Activated CD4-positive, alpha-beta T cell treated with anti-CD3 and anti-CD28 coated beads for 4 hours (primary cell): ENCODE measurements at places on chromosomes 5 and 9.

- DNase-seq = no peak
Observed at GRCh38 chr9:92745881-92746280, 18.8 kb downstream of the BICD2 start.

GRCh38 chr5:22505891-22506290, 347.3 kb downstream of the CDH12 start:
- DNase-seq = no peak

GRCh38 chr9:32345243-32345642, 39.2 kb upstream of the ACO1 start:
- DNase-seq = no peak

- DNase-seq = no peak
Observed at GRCh38 chr9:83557317-83557716, 19.1 kb upstream of the FRMD3 start.

DNA sequence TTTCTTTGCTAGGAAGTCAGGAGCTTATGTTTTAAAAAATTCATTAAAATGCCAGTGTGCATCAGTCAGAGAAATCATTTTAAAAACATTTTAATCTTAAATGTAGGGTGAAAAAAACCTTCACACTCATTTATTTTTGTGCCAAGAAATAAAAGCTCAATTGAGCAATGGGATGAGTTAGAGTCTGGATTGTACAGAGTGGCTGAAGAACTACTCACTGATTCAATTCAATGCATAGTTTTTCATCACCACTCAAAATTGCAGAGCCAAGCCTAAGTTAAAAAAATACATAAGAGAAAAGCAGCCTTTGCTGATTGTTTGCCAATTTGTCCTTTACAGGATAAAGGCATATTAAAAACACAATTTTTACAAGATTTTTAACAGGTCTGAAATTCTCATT, 168.2 kb upstream of the DMRTA1 start:
- no peak for DNase-seq

DNA sequence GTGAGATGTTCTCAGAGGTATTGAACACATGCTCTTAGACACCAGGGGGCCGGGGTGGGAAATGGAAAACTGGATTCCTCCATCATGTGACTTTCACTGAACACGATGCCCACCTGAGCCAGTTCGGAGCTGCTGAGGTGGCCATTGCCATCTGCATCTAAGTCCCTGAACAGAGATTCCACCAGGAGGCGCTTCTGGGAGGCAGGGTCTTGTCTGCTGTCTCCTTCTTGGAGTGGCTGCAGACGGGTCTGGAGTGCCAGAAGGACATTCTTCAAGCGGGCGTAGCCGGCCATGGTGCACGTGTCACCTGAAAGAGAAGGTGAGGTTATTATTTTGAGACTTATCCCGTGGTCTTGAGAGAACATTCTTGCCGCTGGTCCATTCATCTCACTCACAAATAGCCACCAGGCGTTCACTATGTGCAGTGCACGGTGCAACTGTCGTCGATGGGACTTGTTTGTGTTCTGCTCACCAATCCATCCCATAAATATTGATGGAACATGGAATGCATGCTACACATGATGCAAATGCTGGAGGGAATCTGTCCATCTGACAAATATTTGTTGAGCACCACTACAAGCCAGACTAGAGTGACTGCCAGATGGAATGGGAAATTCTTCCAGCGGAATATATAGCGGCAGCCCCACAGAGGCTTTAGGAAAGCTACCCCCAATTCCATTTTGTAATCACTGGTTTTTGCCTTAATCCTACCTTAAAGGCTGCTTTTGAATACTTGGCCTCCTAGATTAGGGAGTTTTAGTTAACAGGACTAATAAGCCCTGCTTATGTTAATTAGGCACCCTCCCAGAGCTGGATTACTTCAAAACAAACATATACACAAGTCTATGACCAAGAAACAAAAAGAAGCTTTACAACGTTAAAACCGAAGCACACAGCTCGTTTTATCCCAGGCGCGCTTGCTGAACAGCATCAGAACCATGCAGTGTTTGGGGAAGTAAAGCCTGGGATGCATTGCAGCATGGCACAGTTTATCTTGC, 264.8 kb downstream of the HSPA4 start:
- no peak for DNase-seq
